ENCODE measurements at places on chromosomes 2 and 18.
A peak's percentile ranks its signal among the peaks of the same experiment; 100 is the strongest.

- DNase-seq: no peak
Measured at GRCh38 chr18:46915800-46916550, 1.3 kb downstream of the PIAS2 start.

- peak; percentile 8 for DNase-seq
Measured at GRCh38 chr2:23418056-23418455, 33.1 kb downstream of the KLHL29 start.

GRCh38 chr2:112026509-112026908 is 28.6 kb upstream of the TMEM87B start:
- DNase-seq: no peak

DNA sequence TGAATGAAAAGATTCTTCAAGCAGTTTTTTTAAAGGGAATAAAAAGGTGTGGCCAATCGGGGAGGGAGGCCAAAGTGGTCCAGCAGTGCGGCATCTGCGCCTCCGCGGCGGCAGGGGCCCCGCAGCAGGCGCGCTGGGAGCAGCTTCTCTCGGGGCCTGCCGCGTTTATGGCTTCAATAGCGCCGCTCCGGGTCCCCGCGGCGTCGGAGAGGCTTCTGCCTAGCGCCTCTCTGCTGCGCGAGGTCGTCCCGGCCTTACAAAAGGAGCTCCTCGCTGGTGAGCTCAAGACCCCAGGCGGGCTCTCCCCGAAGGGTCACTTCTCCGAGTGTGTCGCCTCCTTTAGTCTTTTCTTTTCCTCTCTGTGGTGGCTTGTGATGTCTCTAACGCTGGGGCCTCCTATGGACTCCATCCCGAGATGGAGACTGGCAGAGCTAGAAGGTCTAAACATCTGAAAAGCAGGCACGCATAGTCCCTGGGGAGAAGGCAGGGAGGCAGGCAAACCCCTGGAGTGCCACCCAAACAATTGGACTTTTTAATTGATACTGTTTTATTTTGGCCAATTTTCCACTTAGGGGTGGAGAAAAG is 67.1 kb downstream of the SUMO1 start:
- DNase-seq: peak; percentile 51

DNA sequence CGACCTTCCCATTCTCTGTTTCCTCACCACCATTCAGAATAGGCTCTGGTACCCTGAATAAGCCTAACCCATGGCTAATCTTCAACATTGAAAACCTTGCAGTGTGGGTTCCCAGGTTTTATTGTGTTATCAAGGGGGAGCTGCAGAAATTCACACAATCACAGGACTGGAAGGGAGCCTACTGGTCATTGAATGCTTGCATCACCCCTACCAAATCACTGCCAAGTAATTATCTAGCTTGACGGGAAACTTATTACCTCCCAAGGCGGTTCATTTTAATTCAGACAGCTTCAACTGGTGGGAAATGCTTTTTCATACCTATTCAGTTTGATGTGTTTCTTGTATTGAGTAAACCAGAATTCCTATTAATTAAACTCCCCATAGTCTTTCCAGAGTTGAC is 33.6 kb upstream of the EFEMP1 start:
- DNase-seq: no peak

DNA sequence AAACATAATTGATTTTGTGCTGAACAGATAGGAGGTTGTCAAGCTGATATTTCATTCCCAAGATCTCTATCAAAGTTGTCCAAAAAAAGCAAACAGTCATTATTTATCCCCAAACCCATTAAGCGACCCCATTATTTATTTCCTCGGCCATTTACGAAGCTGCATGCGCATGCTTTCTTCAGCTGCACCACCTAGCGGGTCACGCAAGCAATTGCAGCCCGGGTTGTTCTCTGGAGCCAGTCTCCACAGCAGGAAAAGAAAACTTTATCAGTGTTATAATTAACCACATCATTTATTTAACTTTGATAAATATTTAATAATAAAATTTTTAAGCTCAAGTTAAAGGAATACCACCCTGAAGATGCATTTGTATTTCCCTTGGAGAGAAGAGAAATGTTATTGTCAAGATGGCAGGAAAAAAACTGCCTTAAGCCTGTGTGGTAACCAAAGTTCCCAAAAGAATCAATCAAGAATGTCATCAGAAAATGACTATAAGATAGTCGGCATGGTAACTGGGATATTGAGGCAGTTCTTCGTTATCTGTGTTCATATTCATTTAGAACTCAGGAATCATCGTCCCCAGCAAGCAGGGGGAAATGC is 304.7 kb downstream of the FBXO15 start:
- no peak for DNase-seq

- no peak for DNase-seq
Measured at GRCh38 chr2:67448648-67449047, 51.5 kb downstream of the ETAA1 start.

GRCh38 chr2:29660201-29660600 is 261.2 kb downstream of the ALK start:
- DNase-seq: no peak

- DNase-seq: no peak
Measured at GRCh38 chr18:48928787-48929186, 22.0 kb downstream of the SMAD7 start.

DNA sequence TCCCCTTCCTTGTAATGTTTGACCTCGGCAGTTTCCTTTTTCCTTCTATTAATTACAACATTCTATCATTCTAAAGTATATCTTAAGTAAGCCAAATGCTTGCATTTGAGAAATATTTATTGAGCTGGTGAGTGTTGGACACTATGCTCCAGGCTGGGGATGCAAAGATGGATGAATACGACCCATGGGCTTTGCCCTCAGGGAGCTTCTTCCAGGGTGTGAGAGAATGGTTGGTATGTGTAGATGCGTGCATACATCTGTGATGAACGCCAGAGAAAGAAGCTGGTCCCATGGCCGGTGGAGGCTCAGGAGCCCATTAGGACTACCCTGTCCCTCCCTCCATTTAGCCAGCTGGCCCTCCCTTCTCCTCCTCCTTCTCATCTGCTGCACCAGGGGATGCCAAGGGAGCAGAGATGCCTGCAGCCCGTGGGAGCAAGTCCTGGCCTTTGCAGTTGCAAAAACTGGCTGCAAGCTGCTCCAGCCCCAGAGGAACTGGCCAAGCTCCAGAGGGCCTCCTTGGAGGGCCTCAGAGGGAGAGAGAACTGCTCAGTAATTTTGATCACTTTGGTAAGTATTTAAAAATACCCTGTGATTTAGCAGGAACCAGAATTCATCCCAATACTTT is 65.7 kb upstream of the FOSL2 start:
- peak; percentile 71 for DNase-seq

- DNase-seq: no peak
Measured at GRCh38 chr2:103293742-103294077, 531.9 kb downstream of the TMEM182 start.

DNA sequence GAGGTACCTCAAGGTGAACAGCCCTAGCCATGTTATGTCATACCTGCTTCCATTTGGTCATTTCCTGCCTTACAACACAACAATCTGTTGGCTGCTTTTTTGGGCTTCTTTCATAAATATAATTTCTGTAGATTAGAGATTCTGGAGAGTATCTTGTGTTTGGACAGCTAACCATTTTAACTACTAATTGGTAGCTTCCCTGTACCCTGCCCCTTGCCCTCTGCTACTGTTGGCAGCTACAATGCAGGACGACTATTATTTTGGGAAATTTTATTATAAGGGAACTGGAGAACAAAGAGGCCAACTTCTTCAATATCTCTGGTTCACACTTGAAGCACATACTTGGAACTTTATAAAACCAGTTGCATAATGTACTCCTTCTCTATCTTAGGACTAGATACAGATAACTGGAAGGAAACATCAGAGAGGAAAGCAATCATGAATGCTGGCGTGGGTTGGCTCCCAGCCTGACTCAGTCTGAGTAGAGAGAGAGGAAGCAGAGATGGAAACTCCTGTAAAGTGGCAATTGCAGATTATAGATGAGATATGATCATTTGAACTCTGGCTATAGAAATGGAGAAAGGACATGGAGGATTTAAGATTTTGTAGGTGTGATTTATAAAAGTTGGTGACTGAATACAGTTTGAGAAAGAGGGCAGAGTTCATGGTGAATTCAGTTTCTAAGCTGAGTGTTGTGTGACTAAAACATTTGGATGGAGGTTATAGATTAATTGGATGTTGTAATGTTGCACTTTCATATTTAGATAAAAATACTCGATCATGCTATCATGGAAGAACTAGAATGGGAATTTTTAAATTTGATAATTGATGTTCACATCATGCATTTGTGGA is 74.5 kb downstream of the MDH1 start:
- no peak for DNase-seq

DNA sequence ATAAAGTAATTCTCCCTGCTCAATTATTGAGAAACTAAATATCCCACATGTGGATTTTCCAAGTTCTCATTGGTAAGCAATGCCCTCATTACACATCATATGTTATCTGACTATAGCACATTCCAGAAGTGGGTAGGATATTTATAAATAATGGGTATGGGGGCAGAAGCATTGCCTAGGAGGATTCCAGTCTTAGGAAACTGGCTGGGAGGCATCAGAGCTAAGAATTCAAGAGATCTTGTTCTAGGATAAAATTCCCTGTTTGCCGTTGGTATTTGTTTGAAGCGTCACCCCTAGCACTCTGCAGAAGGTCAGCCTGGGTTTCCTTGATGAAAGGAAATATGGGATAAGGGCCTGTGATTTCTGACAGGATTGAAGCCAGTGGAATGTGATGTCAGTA is 20.1 kb downstream of the SIX2 start:
- no peak for DNase-seq

GRCh38 chr18:61948846-61949438 is 56.1 kb upstream of the RNF152 start:
- no peak for DNase-seq

DNA sequence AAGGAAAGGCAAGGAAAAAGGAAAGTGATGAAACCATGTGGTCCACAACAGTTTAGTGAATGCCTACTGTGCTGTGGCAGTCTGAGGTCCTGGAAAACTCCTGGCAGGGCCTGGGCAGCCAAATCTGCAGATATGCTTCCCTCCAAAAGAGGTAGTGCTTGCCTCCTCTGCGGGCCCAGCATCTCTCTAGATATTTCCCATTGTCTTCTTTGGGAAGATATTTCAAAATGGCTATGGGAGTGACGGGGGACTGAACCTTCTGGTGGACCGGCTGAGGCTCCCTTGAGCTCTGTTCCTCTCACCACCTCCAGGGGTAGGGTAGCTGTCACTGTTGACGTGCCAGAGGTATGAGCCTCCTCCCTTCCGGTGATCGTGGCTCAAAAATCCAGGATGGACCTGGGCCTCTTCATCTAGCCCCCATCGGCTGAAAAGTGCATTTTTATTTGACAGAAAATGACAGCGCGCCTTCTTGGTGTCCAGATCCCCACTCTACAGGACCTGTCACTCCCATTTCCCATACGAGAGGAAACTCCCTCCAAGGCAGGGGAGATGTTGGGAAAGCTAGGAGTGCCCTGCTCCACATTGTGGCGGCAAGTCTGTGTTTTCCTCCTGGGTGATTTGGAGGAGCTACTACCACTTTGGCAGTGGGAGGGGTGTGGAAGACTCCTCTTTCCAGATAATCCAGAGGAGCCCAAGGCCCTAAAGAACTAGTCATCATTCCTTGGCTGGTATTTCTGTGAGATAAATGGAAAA is 9.4 kb upstream of the PAX3 start:
- no peak for DNase-seq

DNA sequence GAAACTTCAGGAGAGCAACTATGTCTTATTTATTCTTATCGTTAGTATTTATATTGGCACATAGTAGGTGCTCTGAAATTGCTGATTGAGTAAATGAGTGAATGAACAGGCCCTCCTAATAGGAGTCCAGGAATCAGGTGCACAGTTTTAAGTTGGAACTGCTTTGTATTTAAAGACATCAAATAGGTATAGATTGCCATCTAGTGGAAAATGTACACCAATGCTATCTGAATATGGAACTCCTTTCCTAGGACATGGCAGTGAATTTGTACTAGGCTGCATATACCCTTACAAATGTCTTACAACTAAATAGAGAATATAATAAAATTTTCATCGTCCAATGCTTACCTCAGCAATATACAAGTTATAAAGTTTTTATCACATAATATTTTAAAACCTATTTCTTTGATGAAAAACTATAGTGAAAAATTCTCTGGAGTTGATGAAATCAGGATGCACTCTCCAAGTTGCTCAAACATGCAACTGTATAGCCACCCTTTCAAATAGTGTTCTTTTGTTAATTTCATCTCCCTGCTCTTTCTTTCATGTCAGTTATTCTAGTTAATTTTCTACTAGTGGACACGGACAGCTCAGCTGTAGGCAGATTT is 318.9 kb upstream of the SYT4 start:
- DNase-seq: no peak

- DNase-seq: no peak
Measured at GRCh38 chr2:30216157-30216556, 15.2 kb upstream of the LBH start.

DNA sequence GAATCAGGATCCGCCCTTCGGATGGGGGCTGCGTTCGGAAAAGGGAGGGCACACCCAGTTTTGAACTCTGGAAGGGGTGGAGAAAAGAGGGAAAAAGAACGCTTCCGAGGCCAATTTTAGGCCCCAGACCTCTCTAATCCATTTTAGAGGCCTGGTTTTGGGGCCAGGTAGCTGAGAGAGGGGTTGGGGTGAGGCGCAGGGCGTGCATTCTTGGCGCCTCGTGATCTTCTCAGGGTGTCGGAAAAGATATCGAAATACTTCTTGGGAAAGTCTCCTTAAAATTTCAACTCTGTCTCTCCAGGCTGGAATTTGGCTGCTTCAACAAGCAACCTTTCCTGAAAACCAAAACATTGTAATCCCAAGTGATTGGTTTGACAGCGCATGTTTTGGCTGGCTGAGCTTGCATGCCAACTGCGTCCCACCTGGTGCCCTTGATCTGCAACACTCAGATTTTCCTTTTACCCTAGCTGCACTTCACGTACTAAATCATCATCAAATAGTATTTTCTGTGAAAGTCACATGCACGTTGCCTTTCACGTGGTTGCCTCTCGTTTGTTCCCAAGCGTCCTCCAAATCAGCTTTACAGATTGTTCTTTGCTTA is 864 bp upstream of the XPO1 start:
- DNase-seq: peak; percentile 47

GRCh38 chr2:203394519-203395227 is 66.5 kb downstream of the ABI2 start:
- no peak for DNase-seq

GRCh38 chr2:123283431-123283830 is 741.7 kb upstream of the CNTNAP5 start:
- no peak for DNase-seq

DNA sequence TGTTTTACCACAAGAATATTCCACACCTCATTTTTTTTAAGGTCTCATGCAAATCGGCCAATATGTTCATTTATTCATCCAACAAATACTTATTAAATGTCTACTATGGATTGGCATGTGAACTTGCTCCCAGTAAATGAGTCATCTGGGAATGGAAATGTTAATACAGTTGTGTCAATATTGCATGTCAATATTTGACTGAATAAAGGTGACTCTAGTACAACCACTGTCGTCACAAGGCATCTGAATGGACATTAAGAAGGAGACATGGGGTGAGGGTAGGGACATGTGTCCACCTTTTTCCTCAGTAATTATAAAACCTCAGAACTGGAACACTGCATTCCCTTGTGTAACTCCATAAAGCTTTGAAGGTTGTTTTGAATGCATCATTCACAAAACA is 365.4 kb downstream of the ADCYAP1 start:
- DNase-seq: no peak

- DNase-seq: no peak
Measured at GRCh38 chr2:61074100-61074499, 8.4 kb downstream of the SANBR start.

- DNase-seq: no peak
Measured at GRCh38 chr2:48173141-48173540, 266.8 kb upstream of the FBXO11 start.

- no peak for DNase-seq
Measured at GRCh38 chr2:234374736-234375135, 122.1 kb downstream of the ARL4C start.

GRCh38 chr2:173101687-173102086 is 26.0 kb downstream of the MAP3K20 start:
- DNase-seq: no peak
